ENCODE measurements at places on chromosomes 16 and 17.

DNA sequence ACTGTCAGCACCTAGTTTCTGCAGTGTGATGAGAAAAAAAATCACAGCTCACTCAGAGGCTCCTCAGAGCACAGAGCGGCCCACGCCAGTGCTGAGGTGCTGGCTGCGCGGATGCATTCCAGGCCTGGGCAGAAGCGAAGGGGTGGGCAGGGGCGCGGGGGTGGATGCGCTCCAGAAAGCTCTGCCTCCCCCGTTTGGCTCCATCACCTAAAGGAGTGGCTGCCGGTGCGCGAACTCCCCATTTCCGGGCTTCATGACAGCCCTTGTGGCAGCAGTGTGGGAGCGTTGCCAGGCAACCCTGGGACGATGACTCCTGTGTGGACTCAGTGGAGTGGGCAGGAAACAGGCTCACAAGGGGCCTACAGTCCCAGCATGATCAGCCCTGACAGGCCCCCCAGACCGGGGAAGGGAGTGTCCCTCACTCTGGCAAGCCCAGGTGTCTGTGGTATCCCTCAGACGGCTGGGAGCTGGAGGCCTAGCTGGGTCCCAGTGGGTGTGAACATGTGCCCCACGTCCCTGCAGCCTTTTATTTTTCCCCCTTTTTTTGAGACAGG is 32.8 kb upstream of the NUDT16L1 start:
- DNase-seq, result no peak

- DNase-seq, result no peak
Measured at GRCh38 chr17:50889528-50890118, 23.5 kb upstream of the TOB1 start.

DNA sequence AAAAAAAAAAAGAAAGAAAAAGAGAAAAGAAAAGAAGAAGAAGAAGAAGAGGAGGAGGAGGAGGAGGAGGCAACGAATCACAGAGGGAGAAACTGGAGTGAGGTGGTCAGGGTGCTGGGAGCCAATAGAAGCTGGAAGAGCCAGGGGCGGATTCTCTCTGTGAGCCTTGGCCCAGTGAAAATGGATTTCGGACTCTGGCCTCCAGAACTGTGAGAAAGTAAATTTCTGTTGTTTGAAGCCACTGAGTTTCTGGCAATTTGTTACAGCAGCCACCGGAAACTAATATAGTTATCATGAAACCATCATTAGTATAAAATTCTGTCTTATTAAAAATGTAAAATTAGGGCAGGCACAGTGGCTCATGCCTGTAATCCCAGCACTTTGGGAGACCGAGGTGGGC is 27.7 kb upstream of the WFIKKN2 start:
- DNase-seq, result no peak

DNA sequence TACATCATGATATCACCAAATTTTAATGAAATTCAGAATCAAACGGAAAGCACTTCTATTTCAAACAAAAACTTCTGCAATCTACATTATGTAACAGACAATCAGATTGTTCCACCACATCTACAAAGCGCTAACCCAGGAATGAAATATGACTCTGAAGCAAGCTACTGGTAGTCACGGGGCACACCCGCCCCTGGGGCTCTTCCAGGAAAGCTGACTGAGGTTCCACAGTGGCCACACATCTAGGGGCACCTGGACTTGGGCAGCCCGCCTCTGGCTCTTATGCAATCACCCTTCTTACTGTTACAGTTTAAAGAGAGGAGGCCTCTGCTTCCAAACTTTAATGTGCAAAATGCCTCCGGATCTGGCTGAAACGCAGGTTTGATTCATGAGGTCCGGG is 27.5 kb downstream of the ZCCHC14 start:
- peak; percentile 21 for DNase-seq

DNA sequence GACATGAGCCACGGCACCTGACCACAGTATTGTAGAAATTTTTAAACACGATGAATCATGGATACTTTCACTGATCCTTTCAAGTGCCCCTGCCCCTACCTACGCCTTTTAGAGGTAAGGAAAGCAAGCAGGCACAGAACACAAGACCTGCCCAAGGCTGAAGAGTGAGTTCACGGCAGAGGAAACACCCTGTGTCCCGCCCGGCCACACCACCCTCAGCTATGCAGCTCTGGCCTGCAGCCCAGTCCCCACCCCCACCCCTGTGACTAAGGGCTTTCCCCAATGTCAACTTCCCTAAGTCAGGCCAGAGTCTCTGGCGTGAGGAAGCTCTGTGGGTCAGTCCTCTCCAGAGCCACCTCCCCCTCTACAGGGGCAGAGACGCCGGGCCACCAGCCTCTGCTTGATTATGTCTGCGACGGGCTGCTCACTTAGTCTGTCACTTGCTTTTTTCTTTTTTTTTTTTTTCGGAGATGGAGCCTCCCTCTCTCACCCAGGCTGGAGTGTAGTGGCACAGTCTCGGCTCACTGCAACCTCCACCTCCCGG is 8.4 kb downstream of the SLC16A5 start:
- DNase-seq, result no peak

- no peak for DNase-seq
Measured at GRCh38 chr16:83059237-83059636, 432.5 kb downstream of the CDH13 start.

- DNase-seq, result no peak
Measured at GRCh38 chr17:58088624-58089023, 5.4 kb downstream of the DYNLL2 start.

GRCh38 chr16:677316-678190 is 2.1 kb downstream of the RHBDL1 start:
- DNase-seq, result no peak

- no peak for DNase-seq
Measured at GRCh38 chr17:37762666-37763065, 17.8 kb upstream of the HNF1B start.

- no peak for DNase-seq
Measured at GRCh38 chr16:11909653-11910545, 5.9 kb downstream of the GSPT1 start.

- DNase-seq, result no peak
Measured at GRCh38 chr16:18788828-18789514, 1.2 kb downstream of the RPS15A start.

DNA sequence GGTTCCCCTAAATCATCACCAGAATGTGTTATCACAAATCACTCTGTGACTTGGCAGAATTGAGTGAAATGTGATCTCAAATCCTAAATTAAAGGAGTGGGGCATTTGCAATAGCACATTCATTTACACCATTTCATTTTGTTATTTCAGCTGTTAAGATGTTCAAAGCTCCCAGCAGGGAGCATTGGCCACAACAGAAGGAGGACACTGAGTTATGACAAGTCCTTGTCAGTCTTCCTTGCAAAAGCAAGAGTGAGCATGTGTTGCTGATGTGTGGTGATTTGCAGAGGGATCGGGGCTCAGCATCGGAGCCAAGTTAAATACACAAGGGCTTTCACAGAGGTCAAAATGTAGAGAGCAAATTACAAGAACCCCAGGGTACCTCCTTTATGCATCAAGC is 372.2 kb upstream of the CDH5 start:
- DNase-seq, result no peak

DNA sequence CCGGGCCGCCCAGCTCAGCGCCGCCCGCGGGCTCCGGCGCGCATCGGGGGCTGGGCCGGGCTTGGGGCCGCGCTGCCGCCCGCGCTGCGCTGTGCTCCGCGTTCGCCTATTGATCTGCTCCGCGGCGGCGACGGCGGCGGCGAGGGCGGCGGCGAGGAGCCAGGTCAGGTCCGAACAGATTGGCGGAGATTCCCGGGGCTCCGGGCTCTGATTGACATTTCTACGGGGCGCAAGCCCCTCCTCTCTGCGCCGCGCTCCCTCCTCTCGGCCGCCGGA is 559 bp downstream of the IRX3 start:
- DNase-seq, result no peak

DNA sequence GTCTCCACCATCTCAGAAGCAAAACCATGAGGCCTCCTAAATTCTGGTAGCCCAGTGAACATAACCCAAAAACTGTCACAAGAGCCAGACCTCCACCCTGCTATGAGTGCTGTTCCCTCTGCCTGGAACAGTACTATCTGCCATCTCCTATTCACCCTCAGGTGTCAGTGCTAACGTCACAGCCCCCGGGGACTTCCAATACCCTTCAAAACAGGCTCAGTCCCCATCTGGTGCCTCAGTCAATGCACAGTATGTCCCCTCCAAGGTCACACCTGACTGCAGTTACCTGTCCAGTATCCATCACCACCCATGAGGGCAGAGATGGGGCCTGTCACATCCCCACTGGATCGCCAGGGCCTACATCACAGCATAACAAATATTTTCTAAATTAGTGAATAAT is 11.5 kb downstream of the CREBBP start:
- no peak for DNase-seq

DNA sequence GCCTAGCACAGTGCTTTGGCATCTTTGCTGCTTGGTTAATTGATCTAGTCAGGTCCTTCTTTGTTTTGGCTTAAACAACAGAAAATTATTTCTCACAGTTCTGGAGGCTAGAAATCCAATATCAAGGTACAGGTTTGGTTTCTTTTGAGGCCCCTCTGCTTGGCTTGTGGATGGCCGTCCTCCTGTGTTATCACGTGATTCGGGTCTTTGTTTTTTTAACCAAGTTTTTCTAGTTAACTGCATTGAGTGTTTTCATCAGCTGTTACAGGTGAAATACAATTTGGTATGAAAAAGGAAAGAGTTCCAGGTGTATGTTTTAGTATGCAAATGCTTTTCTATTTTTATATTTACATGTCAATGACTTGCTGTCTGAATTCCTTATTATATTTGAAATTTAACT is 2.8 kb downstream of the NLK start:
- no peak for DNase-seq

DNA sequence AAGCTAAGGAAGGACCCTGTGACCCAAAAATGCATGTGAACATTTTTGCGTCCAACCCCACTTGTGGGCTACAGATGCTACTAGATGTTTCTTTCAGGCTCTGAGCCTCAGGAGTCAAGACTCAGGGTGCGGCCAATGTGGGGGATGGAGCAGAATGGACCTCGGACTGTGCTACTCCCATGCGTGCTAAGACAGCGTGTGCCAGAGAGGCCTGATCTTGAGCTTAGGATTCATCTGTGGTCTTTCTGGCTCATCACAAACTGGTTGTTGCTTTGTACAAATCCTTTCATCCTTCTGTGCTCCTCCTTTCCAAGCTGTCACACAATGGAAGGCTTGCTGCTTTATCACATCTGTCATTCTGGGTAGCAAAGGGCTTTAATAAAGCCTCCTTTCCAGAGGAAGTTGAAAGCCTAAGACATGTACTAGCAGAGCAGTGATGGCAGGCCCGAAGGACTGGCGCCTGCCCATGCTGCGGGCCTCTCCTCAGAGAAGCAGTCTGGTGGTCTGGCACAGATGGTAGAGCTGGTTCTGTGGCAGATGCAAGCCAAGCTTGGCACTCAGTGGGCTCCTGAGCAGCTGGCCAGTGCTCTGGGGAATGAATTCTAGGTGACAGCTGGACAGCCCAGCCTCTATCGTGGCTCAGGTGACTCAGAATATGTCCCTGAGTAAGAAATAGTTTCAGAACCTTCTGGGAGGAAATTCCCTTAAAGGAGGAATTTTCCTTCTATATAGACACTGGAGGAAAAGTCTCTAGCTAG is 27.8 kb downstream of the COG4 start:
- no peak for DNase-seq

GRCh38 chr16:81366316-81366932 is 51.7 kb downstream of the GAN start:
- no peak for DNase-seq

DNA sequence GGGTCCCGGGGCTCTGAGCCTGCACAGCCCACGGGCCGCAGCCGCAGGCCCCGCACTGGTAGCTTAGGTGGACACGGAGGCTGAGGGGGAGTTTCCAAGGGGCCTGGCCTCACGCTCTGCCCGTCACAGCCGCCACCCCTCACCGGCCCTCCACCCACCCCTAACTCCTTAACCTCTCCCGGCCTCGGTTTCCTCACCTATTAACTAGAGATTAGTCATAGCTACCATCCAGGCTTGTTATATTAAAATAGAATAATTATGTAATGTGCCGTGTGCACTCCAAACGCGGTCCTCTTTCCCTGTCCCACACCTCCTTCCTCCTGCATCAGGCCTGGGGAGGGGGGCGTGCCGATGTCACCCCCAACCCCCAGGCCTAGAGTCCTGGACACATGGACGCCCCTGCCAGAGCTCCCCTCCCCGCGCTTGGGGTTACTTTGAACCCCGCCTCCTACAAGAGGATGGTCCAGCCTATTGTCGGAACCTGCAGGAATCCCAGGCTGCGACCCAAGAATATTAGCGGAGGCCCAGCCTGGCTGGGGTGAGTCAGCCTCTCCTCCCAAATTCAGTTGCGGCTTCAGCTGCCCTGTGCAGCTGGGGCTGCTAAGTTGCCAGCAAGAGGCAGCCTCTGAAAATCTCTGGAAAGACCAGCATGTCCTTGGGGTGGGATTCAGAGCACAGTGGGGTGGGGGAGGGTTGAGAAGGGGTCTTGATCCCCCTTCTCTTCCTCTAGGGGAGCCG is 17.3 kb downstream of the SOCS3 start:
- no peak for DNase-seq

GRCh38 chr16:76964464-76965154 is 226.4 kb upstream of the MON1B start:
- no peak for DNase-seq

- DNase-seq, result no peak
Measured at GRCh38 chr17:71163121-71163812, 957.6 kb upstream of the SOX9 start.

DNA sequence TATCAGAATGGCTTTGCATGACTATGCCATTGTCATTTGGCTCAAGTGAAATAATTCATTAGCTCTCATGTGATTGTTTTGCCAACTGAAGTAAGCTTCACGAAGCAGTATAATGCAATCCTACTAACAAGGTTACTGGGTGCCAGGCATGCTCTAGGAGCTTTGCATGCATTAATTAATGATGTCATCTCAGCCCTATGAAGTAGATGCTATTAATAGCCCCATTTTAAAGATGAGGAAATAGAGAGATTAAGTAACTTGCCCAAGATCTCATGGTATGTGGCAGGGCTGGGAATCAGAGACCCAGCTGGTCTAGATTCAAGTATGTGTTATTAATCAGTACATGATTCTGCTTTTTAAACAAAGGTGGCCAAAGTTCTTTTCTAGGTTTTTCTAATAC is 14.1 kb downstream of the KRT39 start:
- no peak for DNase-seq

GRCh38 chr17:44417553-44417952 is 28.1 kb upstream of the ITGA2B start:
- no peak for DNase-seq

DNA sequence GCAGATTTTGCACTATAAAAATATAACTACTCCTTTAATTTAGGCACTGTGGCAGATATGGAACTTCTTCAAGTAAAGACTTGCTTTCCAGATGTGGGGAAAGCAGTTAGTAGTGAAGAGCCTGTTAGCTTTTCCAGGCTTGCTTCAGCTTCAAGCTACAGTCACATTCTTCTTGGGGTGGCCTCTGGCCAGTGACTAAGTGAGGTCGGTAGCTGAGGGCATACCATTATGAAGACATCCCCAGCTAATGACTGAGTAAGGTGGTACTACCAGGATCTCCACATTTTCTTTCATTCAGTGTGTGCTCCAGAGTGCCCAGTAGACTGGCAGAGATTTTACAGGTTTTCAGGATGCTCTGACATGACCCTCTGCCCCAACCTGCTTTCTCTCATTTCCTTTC is 167.1 kb upstream of the KIF2B start:
- DNase-seq, result no peak

GRCh38 chr17:65638221-65638975 is 77.0 kb upstream of the AXIN2 start:
- DNase-seq, result no peak

All from esophagus squamous epithelium (tissue), 5 donors.